ENCODE measurements at places on chromosomes 16 and 17. TPM values are rescaled to one million over a fixed set of nuclear protein-coding genes. Genes with fewer than 3 reads are reported as not detected.

GRCh38 chr17:29322363-29322762 is 28.4 kb upstream of the NUFIP2 start:
- DNase-seq, result no peak
- H3K4me3 ChIP-seq, result no peak overlapping the region

- no peak overlapping the region for H3K27ac ChIP-seq
- H3K27me3 ChIP-seq, result no peaks in the 10 kb centered on the region
- peak; percentile 62 for DNase-seq
Observed at GRCh38 chr16:15732416-15732815, 82.4 kb downstream of the NDE1 start.

DNA sequence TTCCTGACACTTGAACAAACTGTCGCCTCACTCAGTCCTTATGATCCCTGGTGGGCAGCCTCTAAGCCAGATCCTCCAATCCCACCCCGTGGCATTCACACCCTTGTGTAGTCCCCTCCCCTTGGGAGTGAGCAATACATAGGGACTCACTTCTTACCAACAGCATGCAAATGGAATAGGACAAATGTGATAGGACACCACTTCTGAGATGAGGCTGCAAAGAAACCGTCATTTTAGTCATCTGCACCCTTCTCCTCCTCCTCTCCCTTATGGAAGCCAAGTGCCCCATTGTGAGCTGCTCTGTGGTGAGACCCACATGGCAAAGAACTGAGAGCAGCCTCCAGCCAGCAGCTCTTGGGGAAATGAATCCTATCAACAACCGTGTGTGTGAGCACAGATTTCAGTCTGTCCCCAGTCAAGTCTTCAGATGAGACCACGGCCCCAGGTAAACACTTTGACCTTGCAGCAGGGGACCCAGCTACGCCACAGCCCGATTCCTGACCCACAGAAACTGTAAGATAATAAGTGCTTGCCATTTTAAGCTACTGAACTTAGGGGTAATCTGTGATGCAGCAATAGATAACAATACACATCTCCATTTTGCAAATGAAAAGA is 46.9 kb downstream of the ZFHX3 start:
- DNase-seq, result no peak
- H3K27ac ChIP-seq, result no peak overlapping the region

PRAC1 gene
- polyA plus RNA-seq, result not detected

GRCh38 chr17:48444516-48445247 is 14.7 kb upstream of the SKAP1 start:
- no peak overlapping the region for H3K4me3 ChIP-seq
- no peaks in the 10 kb centered on the region for H3K4me1 ChIP-seq
- no peak overlapping the region for H3K27ac ChIP-seq
- peaks cover 56% of the 10 kb centered on the region for H3K27me3 ChIP-seq

DNA sequence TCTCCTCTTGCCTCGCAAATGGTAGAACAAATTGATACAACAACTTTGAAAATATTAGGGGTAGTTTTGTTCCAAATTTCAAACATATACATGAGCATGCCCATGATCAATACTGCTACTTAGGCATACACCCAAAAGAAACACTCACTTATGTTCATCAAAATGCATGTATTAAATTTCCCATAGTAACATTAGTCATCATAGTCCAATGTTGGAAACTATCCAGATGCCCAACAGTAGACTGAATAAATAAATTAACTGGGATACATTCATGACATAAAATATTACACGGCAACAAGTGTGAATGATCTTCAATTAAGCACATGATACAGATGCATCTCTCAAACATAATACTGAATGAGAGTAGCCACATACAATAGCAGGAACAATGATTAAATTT is 391.6 kb downstream of the CDH11 start:
- no peak overlapping the region for H3K4me3 ChIP-seq
- no peak overlapping the region for H3K27ac ChIP-seq
- no peaks in the 10 kb centered on the region for H3K4me1 ChIP-seq
